ENCODE measurements at places on chromosomes 6 and 20.

DNA sequence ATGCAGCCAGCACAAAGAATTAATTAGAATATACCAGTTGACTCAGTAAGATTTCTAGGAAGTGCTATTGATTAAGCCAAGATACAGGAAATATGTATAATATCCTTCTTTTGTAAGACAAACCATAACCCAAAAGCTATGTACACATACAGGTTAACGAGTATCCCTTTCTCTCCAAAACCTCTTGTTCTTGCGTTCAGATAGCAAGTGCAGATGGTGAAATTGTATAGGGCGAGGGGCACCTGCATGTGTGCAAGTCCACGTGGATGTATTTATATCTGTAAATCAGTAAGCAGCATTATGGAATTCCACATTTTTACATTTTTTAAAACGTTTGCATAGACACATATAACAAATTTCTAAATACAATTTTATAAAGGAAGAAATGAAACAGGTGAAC is 228.6 kb downstream of the TBXT start:
- no peak for DNase-seq
- no peak overlapping the region for H3K4me3 ChIP-seq
- H3K4me1 ChIP-seq, result no peaks in the 10 kb centered on the region
- H3K27me3 ChIP-seq, result peaks cover 4% of the 10 kb centered on the region
- no peaks in the 10 kb centered on the region for H3K36me3 ChIP-seq
- no peak overlapping the region for H3K27ac ChIP-seq

- no peaks in the 10 kb centered on the region for H3K4me1 ChIP-seq
- no peaks in the 10 kb centered on the region for H3K36me3 ChIP-seq
Observed at GRCh38 chr6:21826023-21826422, 232.5 kb downstream of the SOX4 start.

GRCh38 chr6:108689272-108690161 is 128.8 kb downstream of the FOXO3 start:
- no peak overlapping the region for H3K27ac ChIP-seq
- H3K4me1 ChIP-seq, result peaks cover 20% of the 10 kb centered on the region
- H3K27me3 ChIP-seq, result no peaks in the 10 kb centered on the region
- no peak overlapping the region for H3K4me3 ChIP-seq

- no peak overlapping the region for H3K27ac ChIP-seq
- H3K27me3 ChIP-seq, result no peaks in the 10 kb centered on the region
- no peaks in the 10 kb centered on the region for H3K36me3 ChIP-seq
- no peak for DNase-seq
- no peak overlapping the region for H3K4me3 ChIP-seq
Observed at GRCh38 chr6:124064317-124065113, 260.9 kb downstream of the NKAIN2 start.

- H3K36me3 ChIP-seq, result no peaks in the 10 kb centered on the region
- H3K4me3 ChIP-seq, result no peak overlapping the region
- peaks cover 4% of the 10 kb centered on the region for H3K4me1 ChIP-seq
Observed at GRCh38 chr6:41599015-41599851, 39.0 kb upstream of the MDFI start.

GRCh38 chr6:111087871-111088667 is 766 bp downstream of the SLC16A10 start:
- H3K4me1 ChIP-seq, result peaks cover 29% of the 10 kb centered on the region
- no peaks in the 10 kb centered on the region for H3K36me3 ChIP-seq
- peak; percentile 74 for DNase-seq
- H3K27me3 ChIP-seq, result peaks cover 6% of the 10 kb centered on the region

- peak; percentile 16 for DNase-seq
- peak overlapping the region; percentile 25 for H3K27ac ChIP-seq
- H3K27me3 ChIP-seq, result no peaks in the 10 kb centered on the region
- peaks cover 61% of the 10 kb centered on the region for H3K36me3 ChIP-seq
- H3K4me3 ChIP-seq, result no peak overlapping the region
Observed at GRCh38 chr6:30194797-30195690, 18.2 kb downstream of the TRIM26 start.

DNA sequence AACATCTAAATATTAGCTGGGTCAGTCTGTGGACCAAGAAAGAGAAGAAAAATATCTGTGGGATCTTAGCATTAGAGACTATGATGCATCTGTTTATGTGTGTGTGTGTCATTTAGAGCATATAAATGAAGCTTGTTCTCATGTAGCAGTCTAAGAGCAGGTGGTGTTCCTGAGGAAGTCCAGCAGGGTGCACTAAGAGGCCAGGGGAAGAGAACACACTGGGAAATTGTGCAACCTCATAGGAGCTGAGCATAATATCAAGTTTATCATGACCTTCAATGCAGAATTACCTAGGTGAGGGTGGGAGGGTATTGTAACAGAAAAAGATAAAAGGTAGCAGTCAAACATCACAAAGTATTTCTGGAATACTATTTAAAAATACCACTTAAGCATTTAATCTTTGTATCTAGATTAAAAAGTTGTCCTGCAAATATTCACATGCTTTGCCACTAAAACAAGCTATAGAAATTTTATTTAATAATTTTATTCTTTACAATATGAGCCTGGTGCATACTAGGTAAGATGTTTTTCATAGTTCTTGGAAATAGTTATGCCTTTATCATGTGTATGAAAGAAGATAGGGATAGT is 80.5 kb downstream of the SMPDL3A start:
- H3K27me3 ChIP-seq, result no peaks in the 10 kb centered on the region
- no peaks in the 10 kb centered on the region for H3K4me1 ChIP-seq
- no peak for DNase-seq
- no peak overlapping the region for H3K27ac ChIP-seq

DNA sequence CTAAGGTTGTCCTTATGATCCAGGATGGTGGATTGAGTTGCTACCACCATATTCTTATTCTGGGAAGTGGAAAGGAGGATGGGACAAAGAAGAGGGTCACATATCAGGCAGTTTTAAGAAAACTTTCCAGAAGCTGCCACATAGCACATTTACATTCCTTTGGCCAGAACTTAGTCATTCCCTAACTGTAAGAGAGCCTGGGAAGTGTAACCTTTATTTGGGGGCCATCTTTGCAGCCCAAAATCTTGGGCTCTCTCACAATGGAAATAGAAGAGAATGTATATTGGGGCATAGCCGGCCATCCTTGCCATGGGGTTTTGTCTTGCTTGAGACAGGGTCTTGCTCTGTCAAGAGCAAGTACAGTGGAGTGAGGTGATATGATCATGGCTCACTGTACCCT is 8.4 kb downstream of the ZNF341 start:
- no peak for DNase-seq
- H3K4me3 ChIP-seq, result no peak overlapping the region
- no peaks in the 10 kb centered on the region for H3K27me3 ChIP-seq
- H3K4me1 ChIP-seq, result peaks cover 8% of the 10 kb centered on the region
- H3K36me3 ChIP-seq, result peaks cover 20% of the 10 kb centered on the region
- no peak overlapping the region for H3K27ac ChIP-seq

DNA sequence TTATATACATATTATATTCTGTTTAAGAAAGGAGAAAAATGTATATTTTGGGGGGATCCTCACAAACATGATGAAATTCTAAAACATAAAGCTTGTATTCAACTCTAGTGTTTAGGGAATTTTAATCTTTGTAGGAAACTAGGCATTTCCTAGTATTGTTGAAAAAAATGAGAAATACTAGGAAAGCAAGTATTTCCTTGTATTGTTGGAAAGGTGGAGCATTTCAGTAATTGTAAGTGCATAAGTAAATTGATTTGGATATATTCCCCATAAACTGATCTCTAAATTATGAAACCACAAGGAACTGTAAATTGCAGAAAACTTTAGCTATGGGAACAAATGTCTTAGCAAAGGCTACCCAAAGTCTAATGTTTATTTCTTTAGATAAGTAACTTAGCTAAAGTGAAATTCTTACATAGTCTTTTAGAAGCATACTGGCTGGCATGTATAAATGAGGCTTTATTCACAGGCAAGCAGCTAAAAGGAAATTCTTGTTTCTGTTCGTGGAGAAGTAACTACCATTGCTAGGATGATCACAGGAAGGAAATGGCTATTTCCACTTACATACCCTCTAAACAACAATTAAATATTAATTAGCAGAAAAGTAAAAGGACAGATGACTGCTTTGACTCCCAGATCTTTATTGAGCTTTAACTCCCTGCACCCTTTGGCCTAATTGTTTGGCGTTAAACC is 19.9 kb upstream of the NRN1 start:
- H3K27me3 ChIP-seq, result peaks cover 10% of the 10 kb centered on the region
- H3K27ac ChIP-seq, result no peak overlapping the region
- DNase-seq, result no peak
- no peaks in the 10 kb centered on the region for H3K36me3 ChIP-seq
- no peaks in the 10 kb centered on the region for H3K4me1 ChIP-seq
- H3K4me3 ChIP-seq, result no peak overlapping the region

GRCh38 chr6:138575257-138575656 is 76.0 kb upstream of the NHSL1 start:
- no peak overlapping the region for H3K4me3 ChIP-seq
- H3K36me3 ChIP-seq, result no peaks in the 10 kb centered on the region
- DNase-seq, result no peak
- peaks cover 12% of the 10 kb centered on the region for H3K27me3 ChIP-seq

GRCh38 chr6:6006428-6007365 is at the start of gene NRN1:
NRN1 (minus strand) TSS chr6:6006925; CDS start chr6:6006749, 176 bp downstream.
- DNase-seq, result no peak
- peaks cover 30% of the 10 kb centered on the region for H3K36me3 ChIP-seq
- H3K27me3 ChIP-seq, result peaks cover 68% of the 10 kb centered on the region
- peak within 1 kb of the TSS; percentile 68 for H3K27ac ChIP-seq
- H3K4me3 ChIP-seq, result peak within 1 kb of the TSS; percentile 81
- peaks cover 62% of the 10 kb centered on the region for H3K4me1 ChIP-seq

DNA sequence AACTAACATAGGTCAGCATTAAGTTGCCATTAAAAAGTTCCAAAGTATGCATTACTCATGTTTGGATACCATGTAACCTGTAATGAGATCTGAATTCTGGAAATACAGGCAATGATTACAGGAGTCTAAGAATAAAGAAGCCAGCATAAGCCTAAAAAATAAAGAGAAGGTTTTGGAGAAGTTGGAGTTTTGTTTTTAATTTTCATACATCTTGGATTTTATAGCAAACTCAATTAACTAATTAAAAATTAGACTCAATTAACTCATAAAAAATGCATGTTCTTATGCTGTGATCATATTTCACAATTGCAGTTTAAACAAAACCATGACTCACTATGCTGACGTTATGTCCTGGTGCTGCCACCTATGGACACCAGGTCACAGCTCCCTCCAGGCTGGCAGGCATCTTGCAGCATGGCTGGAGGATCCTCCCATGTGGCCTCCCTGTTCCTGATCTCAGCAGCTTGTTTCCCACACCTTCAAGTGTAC is 648.8 kb upstream of the AGPAT4 start:
- no peaks in the 10 kb centered on the region for H3K36me3 ChIP-seq
- no peak overlapping the region for H3K27ac ChIP-seq
- no peak overlapping the region for H3K4me3 ChIP-seq
- no peaks in the 10 kb centered on the region for H3K27me3 ChIP-seq
- H3K4me1 ChIP-seq, result no peaks in the 10 kb centered on the region

DNA sequence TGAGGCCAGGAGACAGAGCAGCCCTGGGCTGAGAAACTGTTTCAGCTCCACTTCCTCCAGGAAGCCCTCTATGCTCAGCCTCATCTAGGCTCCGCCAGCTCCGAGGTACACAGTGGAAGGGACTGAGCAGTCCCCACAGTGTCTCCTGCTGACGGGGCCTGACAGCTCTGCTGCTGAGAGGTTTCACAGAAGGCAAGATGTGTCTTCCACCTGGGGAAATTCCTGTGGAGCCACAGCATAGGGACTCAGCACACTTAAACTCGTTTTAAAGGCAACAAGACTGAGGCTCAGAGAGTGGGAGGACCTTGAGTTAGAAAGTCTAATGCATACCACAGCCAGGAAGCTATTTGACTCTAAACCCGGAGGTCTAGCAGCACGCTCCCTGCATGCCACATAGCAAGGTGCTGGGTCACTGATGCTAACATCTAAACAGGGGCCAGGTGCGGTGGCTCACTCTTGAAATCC is 6.8 kb downstream of the ADA start:
- H3K4me1 ChIP-seq, result peaks cover 92% of the 10 kb centered on the region
- H3K27me3 ChIP-seq, result no peaks in the 10 kb centered on the region
- peak overlapping the region; percentile 99 for H3K27ac ChIP-seq
- peak; percentile 63 for DNase-seq
- H3K36me3 ChIP-seq, result peaks cover 61% of the 10 kb centered on the region

All from activated CD8-positive, alpha-beta T cell treated with anti-CD3 and anti-CD28 coated beads, Interleukin-2, amount 10 ng/mL, durations not matched to agents 7 days and 5 days (primary cell).